Fibroblast of skin of right quadriceps (primary cell): ENCODE measurements at places on chromosomes 4 and X.
A peak's percentile ranks its signal among the peaks of the same experiment; 100 is the strongest.

DNA sequence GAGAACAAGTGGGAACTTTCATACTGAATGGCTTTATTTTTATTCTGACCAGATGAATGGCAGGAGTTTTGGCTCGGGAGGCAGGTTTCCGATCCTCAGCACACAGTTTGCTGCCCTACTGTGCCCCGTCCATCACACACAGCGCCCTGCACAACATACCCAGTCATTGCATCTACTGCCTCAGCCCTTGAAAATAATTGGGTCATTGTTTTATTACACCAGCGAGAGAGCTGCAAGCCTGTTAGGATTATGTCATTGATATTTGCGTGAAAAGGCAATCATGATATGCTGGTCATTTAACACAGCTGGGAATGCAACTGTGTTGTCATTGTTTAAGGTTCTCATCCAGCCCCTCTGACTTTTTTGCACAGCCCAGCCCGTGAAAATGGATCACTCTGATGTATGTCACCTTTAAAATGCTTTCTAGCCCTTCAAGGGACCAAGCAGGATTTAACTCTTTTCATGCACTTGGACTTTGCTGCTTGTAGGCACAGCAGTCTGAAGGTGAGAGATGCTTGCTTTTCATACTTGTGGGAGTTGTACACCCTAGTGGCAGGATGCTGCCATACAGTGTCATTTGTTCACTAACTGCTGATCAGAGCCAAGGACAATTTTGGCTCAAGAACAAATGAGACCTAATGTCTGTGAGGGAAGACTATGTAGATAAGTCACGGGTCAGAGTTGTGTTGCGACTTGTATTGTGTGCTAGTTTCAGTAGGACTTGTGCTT is 62.3 kb downstream of the RTL9 start:
- no peak for DNase-seq

DNA sequence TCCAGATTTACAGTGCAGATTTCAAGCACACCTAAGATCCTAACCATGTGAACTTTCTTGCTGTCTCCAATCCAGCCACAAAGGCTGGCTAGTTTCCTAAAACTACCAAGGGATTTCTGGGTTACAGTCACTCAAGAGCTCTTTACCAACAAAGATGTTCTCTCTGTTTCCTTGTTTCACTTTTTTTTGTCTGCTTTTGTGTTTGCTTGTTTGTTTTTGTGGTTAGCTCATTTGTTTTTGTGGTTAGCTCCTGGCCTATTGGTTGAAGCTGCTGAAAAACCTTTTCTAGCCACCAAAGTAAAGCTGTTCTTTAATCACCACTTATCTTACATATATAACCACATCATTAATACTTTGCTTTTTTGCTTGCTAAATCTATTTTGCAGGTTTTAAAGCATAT is 642.5 kb upstream of the GALNTL6 start:
- DNase-seq: no peak

DNA sequence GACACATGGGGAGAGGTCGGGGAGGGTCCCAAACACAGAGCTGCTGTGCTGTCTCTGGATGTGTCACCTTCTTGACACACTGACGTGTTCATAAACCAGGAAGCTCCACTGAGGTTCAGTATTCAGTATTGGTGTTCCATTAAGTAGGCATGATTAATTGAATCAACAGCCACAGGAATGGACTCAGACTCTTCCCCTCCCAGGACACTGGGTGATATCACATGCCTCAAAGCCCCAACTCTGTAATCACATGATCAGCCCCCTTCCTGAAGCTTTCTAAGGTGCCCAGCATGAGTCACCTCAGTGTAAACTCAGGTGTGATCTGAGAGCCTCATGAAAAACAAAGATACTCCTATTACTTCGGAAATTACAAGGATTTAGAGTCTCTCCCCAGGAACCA is 21.1 kb upstream of the HNRNPD start:
- DNase-seq: no peak

GRCh38 chr4:141153751-141154510 is 20.7 kb upstream of the RNF150 start:
- no peak for DNase-seq

- DNase-seq: peak; percentile 82
Measured at GRCh38 chrX:71541210-71542022, 8.5 kb downstream of the OGT start.

- DNase-seq: no peak
Measured at GRCh38 chr4:139824882-139825522, 159.4 kb downstream of the MGST2 start.

- DNase-seq: peak; percentile 21
Measured at GRCh38 chrX:103215425-103215991, 600 bp downstream of the BEX4 start.
